Right atrium auricular region (tissue), 2 donors: ENCODE measurements at places on chromosomes 12 and 14. TPM values are rescaled to one million over a fixed set of nuclear protein-coding genes. Genes with fewer than 3 reads are reported as not detected.

DNA sequence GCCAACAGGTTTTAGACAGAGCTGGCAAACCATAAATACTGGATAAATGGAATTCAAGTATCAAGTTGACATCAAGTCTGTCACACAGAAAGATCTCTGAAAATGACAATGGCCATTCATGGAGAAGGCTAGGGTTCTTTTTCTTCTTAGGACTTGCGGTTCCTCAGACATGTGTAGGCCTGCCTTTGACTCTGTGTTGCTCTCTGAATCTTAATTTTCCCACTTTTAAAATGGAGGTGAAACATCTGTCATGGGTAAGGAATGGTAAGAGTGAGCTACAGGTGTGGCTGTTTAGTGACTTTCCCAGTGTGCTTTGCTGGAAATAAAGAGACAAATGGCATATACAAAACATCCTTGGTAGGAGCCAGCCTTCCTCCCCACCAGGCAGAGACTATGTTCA lies 79.2 kb downstream of the PTCSC3 start:
- no peak for DNase-seq
- no peak overlapping the region for H3K4me3 ChIP-seq
- H3K27me3 ChIP-seq = no peaks in the 10 kb centered on the region
- no peak overlapping the region for H3K27ac ChIP-seq

DNA sequence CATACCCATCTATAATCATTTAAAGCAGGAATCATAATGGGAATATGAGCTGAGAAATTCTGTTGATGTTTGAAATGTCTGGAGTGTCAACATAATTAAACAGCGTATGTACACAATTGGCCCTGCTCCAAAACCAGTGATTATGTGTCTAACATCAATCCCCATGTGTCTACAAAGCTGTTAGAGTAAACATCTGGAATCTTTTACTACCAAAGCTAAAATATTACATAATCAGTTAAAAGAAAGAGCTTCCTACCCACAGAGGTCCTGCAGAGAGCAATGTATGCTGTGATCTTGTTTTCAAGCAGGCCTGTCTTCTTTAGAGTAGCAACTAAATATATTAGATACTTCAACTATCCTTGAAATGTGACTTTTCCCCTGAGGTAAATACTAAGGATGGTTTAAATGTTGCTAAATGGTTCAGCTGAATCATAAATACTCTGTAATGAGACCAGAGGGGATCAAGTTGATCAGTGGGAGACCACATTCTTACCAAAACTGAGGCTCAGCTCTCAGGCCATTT lies 74.3 kb downstream of the RASSF8 start:
- H3K36me3 ChIP-seq = no peaks in the 10 kb centered on the region
- DNase-seq = no peak
- H3K27me3 ChIP-seq = no peaks in the 10 kb centered on the region
- H3K4me3 ChIP-seq = no peak overlapping the region
- H3K4me1 ChIP-seq = no peaks in the 10 kb centered on the region

GRCh38 chr14:65045709-65046108 lies 56.6 kb downstream of the MAX start:
- H3K4me1 ChIP-seq = no peaks in the 10 kb centered on the region
- H3K36me3 ChIP-seq = peaks cover 19% of the 10 kb centered on the region
- DNase-seq = no peak

DNA sequence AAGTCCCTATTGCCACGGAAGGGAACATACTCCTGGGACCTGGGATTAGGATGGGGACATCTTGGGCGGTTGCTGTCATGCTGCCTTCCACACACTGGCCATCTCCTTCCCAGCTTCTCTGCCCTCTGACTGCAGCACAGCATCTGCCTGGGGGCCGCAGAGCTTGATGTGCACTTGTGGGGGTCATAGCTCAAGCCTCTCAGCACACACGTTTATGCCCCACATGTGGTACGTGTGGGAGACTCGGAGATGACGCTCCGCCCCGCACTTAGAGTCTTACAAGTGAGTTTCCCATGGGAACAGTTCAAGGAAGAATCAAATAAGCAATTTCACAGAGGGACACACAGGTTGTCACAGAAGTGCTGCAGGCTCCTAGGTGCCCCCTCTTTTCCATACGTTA lies 8.6 kb downstream of the ACADS start:
- no peaks in the 10 kb centered on the region for H3K4me1 ChIP-seq
- no peak overlapping the region for H3K4me3 ChIP-seq
- DNase-seq = no peak
- peaks cover 33% of the 10 kb centered on the region for H3K36me3 ChIP-seq

GRCh38 chr12:18221726-18222125 lies 39.6 kb upstream of the PIK3C2G start:
- no peak overlapping the region for H3K4me3 ChIP-seq
- DNase-seq = no peak
- no peak overlapping the region for H3K27ac ChIP-seq
- H3K27me3 ChIP-seq = no peaks in the 10 kb centered on the region

DNA sequence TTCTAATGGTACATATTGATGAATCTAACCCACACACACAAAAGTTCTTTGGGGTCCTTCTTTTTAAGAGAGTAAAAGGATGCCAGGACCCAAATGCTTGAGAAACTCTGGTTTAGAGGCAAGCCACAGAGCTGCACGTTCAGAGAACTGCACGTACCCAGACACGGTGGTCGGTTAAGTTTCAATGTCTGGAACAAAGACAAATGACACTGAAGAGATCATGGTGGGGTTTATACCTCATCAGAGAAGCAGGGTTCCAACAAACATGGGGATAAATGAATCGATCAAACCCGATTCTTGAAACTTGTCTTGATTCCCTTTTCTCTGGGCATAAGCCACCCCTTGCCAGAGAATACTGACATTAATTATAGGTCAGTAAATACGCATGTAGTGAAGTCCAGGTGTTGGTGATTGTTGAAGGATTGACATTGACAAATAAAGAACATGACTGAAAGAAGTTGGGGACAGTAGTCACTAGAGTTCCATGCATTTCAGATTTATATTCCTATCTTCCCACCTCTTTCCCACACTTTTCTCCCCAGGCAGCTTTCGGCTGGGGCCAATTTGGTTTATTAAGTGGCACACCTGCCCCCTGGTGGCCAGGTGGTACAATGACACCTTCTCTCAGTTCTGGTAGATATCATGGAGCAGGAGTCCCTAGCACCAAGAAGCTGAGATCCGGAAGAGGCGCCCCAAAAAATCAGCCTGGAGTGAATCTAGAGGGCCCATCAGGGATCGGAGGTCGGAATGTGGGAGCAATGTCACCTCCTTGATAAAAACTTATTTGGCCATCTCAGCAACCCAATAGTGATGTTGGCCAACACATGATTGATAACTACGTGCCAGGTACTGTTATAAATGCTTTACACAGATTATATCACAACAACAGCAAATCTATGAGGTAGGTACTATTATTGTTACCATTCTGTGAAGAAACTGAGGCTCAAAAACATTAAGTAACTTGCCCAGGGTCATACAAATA lies 17.8 kb upstream of the HDAC7 start:
- peaks cover 16% of the 10 kb centered on the region for H3K4me1 ChIP-seq
- H3K27me3 ChIP-seq = no peaks in the 10 kb centered on the region
- H3K4me3 ChIP-seq = no peak overlapping the region
- no peaks in the 10 kb centered on the region for H3K36me3 ChIP-seq

GALNT16 gene
- total RNA-seq = 17.9 TPM

TMTC2 gene
- 2.9 TPM for total RNA-seq

CLEC4A gene
- 0.67 TPM for total RNA-seq
